ENCODE measurements at places on chromosomes 7 and 10.

DNA sequence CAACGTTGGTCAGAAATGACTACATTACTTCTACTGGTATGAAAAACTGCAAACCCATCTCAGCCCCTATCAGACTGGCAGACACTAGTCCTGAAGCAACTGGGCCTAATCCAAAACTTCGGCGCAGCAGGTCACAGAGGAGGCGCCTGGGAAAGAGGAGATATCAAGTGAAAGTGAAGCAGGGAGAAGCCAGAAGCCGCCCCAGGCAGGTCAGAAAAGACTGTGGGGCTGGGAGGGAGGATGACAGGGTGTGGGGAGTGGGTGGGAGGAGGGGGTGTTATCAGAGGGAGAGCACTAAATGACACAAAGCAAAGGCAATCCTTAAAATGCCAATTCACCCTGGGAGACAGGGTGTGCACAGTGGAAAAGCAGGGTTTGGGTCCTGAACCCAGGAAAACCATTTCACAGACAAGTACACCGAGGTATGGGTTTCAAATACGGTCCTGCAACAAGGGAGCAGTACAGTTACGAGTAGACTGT lies 731 bp downstream of the CHCHD3 start:
- DNase-seq = no peak

- no peak for DNase-seq
These were observed 22.0 kb downstream of the ADGRA1 start for GRCh38 chr10:133109711-133110110.

DNA sequence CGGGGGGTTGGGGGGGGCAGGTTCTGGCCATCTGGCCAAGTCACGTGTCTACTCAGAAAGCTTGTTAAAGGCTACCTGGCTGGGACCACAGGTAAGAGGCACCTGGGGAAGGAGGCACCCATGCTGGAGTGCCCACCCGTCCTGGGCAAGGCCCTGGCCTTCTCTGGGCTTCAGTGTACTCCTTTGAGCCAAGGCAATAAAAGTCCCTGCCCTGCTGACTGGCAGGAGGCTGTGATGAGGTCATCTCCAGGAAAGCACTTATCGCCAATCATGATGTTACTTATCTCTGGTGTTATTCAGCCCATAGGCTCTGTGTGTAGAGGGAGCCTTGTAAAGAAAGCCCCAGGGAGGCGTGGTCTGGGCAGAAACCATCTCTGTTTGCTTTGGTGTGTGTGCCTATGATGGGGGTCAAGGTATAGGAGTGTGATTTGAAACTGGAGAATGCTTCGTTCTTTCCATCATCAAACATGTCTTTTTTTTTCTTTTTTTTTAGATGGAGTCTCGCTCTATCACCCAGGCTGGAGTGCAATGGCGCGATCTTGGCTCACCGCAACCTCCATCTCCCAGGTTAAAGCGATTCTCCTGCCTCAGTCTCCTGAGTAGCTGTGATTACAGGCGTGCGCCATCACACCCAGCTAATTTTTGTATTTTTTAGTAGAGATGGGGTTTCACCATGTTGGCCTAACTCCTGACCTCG lies 2.5 kb upstream of the CLDN4 start:
- no peak for DNase-seq

GRCh38 chr10:15278786-15279185 lies 92.3 kb downstream of the FAM171A1 start:
- DNase-seq = no peak

GRCh38 chr10:128687927-128688549 lies 561.8 kb upstream of the MKI67 start:
- no peak for DNase-seq

GRCh38 chr7:96179341-96179740 lies 142.6 kb downstream of the SLC25A13 start:
- DNase-seq = no peak

DNA sequence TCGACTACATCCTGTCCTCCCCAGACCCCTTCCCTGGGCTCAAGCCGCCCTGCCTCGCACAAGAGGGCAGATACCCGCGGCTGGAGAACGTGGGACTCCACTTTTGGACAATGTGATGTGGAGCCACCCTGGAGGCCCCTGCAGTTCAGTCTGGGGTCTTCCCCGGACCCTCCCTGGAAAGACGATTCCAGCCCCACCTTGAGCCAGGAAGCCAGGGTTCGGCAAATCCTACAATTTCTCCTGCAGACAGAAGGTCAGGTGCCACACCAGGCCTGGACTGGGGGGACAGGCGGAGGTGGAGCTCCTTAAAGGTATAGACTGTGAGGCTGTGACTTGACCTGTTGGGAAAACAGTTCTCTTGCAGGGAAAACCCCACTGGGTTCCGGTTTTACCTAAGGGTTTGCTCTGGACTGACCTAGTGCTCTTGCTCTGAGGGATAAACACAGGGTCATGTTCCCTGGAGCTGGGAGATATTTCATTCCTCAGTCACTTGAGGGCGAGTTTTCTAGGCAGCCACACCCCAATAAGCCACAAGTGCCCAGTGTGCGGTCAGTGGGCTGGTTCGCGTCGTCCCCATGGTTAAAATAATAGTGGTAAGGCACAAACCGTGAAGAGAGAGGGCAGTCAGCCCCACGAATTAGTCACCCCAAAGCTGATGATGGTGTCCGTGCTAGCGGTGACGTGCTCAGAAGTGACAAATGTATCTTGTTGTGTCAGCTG lies 1.6 kb downstream of the FOXL3 start:
- no peak for DNase-seq

DNA sequence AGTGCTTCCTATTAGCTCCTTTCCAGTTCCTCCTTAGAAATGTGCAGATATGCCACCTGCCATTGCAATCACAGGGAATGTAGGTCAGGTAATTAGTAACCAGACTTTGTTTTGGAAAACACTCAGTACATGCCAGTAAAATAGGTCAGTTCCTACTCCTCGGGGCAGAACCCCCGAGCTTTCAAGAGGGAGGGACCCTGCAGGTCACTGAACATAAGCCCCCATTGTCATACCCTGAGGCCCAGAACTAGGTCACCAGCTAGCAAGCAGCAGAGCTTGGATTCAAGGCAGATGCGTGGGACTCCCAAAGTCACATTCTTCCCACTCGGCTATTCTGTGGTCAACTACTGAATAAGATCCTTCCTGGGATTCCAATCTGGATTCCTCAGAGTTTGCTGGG lies 104.8 kb downstream of the PPP1R3C start:
- no peak for DNase-seq

GRCh38 chr10:126595160-126595559 lies 75.3 kb downstream of the C10orf90 start:
- DNase-seq = no peak

DNA sequence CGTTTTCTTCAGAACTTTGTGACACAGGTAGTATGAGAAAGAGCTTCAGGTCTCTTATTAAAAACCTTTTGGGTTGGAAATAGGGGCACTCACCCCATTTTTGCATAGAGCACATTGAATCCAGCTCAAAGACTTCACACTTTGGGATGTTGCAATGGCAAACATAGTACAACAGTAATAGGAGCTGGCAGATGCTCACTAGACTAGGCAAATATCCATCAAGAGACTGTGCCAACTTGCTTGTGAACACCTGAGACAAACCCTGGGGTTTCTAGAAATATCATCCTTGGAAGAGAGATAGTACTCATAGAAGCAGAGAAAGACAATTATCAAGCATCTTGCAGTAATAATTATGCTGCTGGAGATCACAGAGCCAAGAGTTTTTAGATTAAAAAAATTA lies 280.0 kb downstream of the CACNA2D1 start:
- DNase-seq = no peak

DNA sequence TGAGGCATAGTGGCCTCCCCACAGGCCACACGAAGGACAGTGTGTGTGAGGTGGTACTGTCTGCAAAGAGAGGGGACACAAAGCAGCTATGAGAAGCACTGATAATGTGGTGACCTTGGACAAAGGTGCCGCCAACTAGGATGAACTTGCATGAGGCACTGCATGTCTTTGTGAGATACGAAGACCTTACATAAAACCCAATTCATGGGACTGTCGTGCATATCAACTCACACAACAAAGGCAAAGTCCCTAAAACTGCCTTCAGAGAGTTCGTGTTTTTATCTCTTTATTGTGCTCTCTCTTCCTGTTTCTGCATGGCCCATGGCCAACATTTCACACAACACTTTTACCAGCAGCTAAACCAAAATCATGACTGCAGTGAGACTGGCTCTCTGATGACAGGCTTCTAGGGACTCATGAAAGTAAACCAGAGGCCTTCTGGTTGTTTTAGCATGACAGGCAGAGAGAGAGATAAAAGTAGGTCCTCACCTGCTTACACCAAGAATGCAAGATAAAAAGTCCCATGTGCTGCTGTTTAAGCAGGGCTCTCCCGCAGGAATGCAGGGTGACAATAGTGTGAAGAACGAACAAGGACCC lies 347.8 kb downstream of the ELMO1 start:
- no peak for DNase-seq

DNA sequence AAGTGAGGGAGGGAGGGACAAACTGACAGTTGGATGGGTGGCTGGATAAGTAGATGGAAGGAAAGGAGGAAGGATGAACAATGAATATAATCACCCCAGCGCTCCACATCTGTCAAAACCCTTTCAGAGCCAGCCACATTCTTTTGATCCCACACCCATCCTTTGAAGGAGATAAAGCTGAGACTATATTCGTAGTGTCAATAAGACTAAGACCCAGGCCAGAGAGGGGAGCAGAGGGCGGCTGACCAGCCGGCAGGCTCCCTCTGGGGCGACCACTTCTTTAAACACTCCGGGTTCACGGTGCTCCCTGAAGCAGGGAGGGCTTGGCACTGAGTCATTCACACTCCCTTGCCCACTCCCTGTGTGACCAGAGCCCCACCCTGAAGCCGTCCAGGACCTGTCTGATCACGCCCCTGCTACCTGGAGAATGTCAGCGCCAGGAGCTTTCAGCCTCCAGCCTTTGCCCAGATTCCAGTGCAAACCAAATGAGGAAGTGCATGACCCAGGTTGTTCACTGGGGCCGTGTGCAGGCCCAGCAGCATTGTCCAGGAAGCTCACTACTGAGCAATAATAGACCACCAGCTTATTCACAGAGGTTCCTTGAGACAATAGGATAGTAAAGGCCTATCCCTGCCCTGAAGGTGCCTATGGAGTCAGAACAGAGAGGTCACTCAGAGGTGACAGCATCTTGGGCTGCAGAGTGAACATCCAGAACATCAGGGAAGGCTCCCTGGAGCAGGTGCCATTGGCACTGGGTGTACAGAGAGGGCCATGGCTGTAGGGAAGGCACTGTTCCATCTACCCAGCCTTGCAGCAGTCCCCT lies 34.4 kb downstream of the UNC5B start:
- DNase-seq = no peak

- DNase-seq = no peak
These were observed 819 bp downstream of the UNCX start for GRCh38 chr7:1233333-1234048.

DNA sequence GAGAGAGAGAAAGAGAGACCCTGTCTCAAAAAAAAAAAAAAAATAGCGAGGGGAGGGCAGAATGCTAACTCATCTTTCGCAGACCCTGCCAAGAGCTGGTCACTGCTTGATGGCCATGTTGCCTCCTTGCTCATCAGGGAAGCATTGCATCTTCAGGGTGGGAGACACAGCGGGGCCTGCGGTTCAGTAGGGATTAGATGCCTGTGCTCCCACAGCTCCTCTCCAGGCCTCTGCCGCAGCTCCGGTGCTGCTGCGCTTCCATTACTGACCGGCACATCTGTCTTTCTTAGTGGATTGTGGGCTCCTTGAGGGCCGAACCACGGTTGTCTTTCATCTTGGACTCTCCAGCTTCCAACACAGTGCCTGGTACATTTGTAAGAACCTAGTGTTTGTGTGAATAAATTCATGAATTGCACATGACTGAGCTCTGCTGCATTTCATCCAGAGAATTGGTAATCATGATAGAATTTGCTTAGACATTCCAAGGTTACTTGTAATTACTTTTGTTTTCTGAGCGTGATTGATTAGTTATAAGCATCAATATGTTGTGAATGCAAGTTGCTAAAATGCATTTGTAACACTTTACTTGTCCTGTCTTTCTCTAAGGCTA lies 16.8 kb downstream of the HK1 start:
- no peak for DNase-seq

DNA sequence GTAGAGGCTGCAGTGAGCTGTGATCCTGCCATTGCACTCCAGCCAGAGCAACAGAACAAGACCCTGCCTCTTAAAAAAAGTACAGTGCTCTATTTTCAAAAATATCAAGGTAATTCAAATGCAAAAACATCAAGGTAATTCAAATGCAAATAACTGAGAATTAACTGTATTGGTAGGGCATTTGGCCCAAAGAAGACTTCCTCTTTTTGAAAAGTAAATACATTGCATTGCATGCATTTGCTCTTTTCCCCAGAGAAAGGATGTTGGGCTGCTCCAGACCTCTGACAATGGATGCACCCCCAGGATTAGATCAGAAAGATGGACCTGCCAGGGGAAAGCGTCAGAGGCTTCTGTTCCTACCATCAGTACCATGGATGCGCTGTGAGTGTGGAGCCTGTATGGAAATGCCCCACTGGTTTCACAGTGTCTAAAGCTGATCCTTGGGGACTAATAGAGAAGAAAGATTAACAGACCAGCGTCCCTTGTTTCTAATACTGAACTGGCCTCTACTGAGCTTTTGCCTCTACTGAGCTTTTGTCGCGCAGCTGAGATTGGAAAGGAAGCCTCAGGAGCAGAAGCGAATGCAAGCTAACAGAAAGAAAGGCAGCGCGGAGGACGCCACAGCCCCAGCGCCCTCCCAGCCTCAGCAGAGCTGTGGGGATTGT lies 93.5 kb upstream of the LYZL2 start:
- no peak for DNase-seq

- no peak for DNase-seq
These were observed 22.0 kb upstream of the PDGFA start for GRCh38 chr7:541661-542060.

- no peak for DNase-seq
These were observed 23.4 kb upstream of the ZC3HAV1 start for GRCh38 chr7:139132887-139133286.

- DNase-seq = no peak
These were observed 11.8 kb upstream of the GDF10 start for GRCh38 chr10:47288236-47288635.

GRCh38 chr7:111049971-111050680 lies 40.8 kb upstream of the LRRN3 start:
- DNase-seq = no peak

DNA sequence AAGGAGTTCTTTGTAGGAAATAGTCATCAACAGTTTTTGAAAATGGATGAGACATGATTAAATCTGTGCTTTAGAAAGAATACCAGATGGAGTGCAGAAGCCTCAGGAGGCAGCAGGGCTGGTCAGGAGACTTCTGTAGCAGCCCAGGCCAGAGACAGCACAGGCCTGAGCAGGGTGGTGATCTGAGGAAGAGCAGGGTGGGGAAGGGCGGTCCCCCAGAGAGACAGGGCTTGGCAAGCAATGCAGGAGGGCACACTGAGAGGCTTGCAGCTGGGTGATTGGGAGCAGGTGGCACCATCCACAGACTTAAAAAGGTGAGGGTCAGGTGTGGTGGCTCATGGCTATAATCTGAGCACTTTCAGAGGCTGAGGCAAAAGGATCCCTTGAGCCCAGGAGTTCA lies 4.3 kb upstream of the SMKR1 start:
- DNase-seq = no peak

GRCh38 chr7:69105092-69105491 lies 493.2 kb upstream of the AUTS2 start:
- no peak for DNase-seq

GRCh38 chr10:34696423-34696822 lies 118.7 kb downstream of the PARD3 start:
- DNase-seq = peak; percentile 13

GRCh38 chr7:46544396-46545008 lies 623.4 kb upstream of the IGFBP3 start:
- peak; percentile 70 for DNase-seq

Data from amniotic stem cell (primary cell).